ENCODE measurements at places on chromosomes 16 and 17.
A peak's percentile ranks its signal among the peaks of the same experiment; 100 is the strongest.

DNA sequence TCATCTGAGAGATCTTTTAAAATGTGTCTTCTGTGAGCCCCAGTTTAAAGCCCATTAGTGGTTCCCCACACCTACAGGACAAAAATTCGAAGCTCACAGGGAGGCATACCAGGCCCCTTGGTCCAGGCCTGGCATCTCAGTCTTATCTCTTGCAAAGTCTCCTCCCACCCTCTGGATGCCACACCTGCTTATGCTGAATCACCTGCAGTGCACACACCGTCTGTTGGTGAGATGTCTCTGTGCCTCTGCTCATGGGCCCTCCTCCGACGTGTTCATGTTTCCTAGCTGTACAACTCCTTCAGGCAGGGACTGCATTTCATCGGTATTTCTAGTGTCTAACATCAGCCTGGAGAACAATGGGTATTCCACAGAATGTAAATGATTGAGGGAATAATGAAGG is 41.6 kb downstream of the RNF157 start:
- ATAC-seq = no peak

- ATAC-seq = peak; percentile 68
Measured at GRCh38 chr17:37651849-37652248, 8.6 kb upstream of the DDX52 start.

DNA sequence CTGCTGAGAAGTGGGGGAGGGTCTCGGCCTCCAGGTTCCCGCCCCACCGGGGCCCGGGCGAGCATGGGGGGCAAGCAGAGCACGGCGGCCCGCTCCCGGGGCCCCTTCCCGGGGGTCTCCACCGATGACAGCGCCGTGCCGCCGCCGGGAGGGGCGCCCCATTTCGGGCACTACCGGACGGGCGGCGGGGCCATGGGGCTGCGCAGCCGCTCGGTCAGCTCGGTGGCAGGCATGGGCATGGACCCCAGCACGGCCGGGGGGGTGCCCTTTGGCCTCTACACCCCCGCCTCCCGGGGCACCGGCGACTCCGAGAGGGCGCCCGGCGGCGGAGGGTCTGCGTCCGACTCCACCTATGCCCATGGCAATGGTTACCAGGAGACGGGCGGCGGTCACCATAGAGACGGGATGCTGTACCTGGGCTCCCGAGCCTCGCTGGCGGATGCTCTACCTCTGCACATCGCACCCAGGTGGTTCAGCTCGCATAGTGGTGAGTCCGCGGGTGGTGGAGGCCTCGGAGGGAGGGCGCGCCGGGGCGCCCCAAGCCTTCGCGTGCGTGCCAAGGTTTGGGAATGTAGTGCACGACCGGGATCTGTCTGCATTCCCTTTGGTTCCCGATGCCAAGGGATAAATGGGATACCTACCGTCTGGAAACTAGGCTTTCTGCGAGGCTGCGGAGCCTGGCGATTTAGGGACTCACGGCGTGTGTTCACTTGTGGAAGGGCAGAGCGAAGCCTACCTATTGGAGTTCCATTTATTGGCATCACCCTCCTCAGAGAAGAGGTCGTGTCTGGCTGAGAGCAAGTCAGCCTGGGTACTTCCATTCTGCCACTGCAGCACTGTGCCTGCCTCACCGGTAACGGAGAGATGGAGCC is 1.0 kb downstream of the ZNRF1 start:
- peak; percentile 48 for ATAC-seq

- no peak for ATAC-seq
Measured at GRCh38 chr17:4174556-4174955, 31.6 kb downstream of the CYB5D2 start.

- ATAC-seq = no peak
Measured at GRCh38 chr17:13698832-13699231, 97.1 kb upstream of the HS3ST3A1 start.

GRCh38 chr17:60260540-60260939 is 110.8 kb downstream of the CA4 start:
- no peak for ATAC-seq

Data from motor neuron (in vitro differentiated cells).